Ovary (tissue), 10 donors: ENCODE measurements at places on chromosomes 13 and 19. TPM values are rescaled to one million over a fixed set of nuclear protein-coding genes. Genes with fewer than 3 reads are reported as not detected.
A peak's percentile ranks its signal among the peaks of the same experiment; 100 is the strongest.

The TMEM221 gene
- 3.7 TPM for total RNA-seq

The MEIS3 gene
- 30.6 TPM for total RNA-seq

The PINLYP gene
- total RNA-seq: 22.3 TPM

- DNase-seq: no peak
These were observed 21.4 kb downstream of the KCTD4 start for GRCh38 chr13:45179428-45179827.

DNA sequence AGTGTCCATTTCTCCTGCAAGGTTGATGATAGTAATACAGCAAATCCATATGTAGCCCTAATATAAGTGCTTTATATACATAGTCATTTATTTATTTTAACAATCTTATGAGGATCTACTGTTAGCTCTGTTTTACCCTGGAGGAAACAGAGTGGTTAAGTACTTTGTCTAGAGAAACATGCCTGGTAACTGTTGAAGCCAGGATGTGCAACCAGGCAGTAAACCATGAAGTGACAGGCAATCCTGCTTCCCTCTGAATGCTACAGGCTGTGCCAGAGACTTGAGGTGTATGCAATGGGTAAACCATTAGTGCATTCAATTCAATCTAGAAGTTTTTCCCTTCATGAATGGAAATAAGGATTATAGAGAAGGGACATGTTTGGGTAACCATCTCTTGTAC lies 911.0 kb downstream of the PCDH17 start:
- DNase-seq: no peak

DNA sequence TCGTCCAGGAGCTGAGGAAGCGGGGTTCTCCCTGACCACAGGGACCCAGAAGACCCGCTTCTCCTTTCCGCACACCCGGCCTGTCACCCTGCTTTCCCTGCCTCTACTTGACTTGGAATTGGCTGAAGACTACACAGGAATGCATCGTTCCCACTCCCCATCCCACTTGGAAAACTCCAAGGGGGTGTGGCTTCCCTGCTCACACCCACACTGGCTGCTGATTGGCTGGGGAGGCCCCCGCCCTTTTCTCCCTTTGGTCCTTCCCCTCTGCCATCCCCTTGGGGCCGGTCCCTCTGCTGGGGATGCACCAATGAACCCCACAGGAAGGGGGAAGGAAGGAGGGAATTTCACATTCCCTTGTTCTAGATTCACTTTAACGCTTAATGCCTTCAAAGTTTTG lies 18.9 kb downstream of the VASP start:
- DNase-seq: peak; percentile 85

- no peak for DNase-seq
These were observed 198.8 kb downstream of the MYO16 start for GRCh38 chr13:108828086-108828815.

DNA sequence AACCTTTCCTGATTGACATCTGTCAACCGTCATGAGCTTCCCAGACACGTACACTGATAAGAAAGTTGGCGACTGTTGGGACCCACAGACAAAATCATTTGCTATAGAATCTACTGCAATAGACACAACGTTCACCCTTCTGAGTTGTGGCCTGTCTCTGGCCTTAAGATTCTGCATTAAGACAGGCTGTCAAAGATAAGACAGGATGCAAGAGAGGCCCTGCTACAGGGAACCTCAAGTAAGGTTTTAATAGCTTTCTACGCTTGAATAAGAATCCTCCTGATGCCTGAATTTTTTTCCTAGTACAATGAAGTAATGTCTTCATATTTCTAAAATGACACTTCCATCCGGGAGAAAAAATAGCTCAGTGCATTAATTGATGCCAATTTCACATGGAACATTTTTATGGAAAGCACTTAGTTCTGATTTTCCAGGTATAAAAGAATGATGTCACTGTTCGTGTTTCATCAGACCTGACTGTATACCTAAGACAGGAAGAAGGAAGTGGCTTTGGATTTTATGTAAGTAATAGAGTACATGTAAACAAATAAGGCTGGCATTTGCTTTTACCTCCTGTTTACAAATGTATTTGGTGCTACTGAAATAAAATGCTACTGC lies 275.2 kb upstream of the GPC6 start:
- DNase-seq: no peak
